ENCODE measurements at places on chromosomes 5 and 9.
A peak's percentile ranks its signal among the peaks of the same experiment; 100 is the strongest.

DNA sequence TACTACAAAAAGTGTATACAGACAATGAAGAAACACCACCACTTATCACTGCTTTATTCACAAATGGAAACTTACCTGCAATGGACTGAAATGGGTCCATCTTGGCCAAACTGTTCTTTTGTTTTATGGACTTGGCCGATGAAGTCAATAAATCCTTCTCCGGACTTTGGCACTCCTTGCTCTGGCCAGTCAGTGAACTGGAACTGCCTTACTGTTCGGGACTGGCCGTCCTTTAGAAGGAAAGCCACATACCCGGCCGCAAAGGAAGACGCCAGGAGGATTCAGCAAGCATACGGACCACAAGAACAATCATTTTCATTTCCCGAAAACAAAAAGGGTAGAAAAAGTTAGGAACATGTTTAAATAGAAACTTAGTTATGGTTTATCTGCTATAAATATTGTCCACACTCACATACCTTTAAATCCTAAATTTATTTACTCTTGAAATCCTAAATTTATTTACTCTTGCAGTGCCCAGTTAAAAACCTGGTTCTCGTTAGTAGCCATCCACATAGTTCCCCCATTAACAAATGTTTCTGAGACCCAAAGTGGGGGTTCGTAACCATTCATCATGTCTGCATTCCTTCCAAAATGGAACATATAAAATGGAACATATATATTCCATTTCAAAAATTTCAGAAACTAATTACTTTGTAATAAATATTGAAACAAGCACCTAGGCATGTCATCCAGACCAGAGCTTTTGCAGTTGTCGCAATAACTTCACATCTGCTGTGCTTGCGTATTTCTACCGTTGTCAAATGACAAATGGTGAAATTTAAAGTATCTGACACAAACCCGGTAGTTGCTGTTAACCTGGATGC lies 532.1 kb upstream of the DMAC1 start:
- DNase-seq: no peak

- DNase-seq: no peak
These were observed 120.9 kb downstream of the CCDC192 start for GRCh38 chr5:127824126-127824525.

- DNase-seq: no peak
These were observed 609.9 kb upstream of the ACO1 start for GRCh38 chr9:31774571-31774970.

- no peak for DNase-seq
These were observed 39.4 kb downstream of the HOMER1 start for GRCh38 chr5:79474367-79475151.

GRCh38 chr5:154514331-154514730 lies 36.3 kb upstream of the HAND1 start:
- DNase-seq: no peak

GRCh38 chr5:118577621-118578020 lies 410.7 kb downstream of the DTWD2 start:
- DNase-seq: no peak

DNA sequence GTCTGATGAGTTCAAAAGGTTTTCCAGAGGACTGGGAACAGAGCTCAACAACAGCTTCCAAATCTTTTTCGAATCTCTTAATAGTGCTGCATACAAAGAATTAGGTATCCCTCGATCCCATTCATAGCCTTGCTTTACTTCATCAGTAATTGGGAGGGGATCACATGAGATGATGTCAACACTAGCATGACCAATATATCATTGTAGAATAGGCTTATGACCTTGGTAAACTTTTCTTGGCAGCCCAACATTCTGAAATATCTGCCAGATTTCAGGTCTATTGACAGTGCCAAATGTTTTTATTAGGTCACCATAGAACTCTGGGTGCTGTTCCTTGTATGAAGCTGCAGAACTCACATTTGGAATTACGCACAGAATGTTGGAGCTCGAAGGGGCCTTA lies 228.9 kb downstream of the FGF10 start:
- no peak for DNase-seq

- no peak for DNase-seq
These were observed 117.5 kb downstream of the SLC1A3 start for GRCh38 chr5:36723912-36724311.

DNA sequence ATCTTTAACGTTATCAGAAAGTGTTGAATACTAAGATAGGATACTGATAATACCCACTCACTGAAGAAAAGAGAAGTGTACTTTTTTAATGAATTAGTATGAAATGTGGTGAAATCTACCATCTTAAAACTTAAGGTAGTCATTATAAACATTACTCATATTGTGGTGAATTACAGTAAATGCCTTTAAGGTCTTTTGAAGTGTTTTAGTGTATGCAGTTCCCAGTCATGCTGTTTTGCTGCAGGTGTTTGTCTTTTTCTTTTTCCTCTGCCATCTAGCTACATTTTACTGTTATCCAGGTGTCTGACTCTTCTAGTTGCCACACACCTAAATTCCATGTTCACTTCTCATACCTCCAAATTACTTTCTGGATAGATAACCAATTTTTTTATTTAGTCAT lies 72.6 kb downstream of the ERMP1 start:
- no peak for DNase-seq

DNA sequence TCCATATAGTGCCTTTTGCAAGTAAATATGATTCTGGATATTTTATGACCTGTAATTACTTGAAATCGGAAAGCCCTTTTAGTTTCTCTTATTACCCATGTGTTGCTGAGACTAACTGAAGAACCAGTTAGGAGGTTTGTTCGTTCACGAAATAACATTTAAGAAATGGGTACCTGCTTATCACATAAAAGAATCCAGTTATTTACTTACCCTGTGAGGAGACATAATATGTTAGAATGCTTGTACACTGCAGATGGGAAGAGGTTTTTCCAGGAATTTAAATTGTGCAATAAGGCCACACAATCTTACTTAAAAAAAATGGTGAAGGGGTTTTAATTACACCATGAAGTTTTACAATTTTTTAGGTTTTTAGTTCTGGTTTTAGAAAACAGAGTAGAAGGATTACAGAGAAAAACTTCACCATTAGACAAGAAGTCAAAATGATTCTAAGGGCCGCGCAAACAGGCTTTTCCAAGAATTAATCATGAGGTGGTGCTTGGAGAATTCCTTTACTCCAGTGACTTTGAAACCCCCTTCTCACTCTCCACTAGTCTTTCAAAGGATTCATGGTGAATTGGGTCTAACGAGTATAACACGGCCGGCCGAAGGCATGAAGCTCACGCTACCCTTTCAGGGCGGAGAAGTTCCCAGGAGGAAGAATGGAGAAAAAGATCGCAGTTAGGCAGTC lies 1.1 kb upstream of the PTGER4 start:
- no peak for DNase-seq

GRCh38 chr5:124537522-124537921 lies 208.9 kb downstream of the ZNF608 start:
- no peak for DNase-seq

DNA sequence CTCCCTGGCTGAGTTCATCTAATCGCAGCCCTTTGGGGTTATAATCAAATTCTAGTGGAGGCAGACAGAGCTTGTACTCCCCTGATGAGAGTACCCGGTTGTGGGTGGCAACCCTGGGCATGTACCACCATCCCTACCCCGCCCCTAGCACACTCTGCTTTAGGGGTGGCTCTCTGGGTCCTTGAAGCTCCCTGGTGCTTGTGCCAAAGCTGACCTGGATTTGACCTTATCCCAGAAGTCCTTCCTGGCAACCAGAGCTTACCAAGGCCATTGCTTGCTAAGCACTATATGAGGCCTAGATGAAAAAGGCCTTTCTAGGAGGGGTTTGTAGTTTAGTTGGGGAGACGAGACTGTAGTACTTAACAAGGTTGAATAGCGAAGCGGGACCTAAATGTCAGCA lies 72.2 kb downstream of the RGS3 start:
- no peak for DNase-seq

DNA sequence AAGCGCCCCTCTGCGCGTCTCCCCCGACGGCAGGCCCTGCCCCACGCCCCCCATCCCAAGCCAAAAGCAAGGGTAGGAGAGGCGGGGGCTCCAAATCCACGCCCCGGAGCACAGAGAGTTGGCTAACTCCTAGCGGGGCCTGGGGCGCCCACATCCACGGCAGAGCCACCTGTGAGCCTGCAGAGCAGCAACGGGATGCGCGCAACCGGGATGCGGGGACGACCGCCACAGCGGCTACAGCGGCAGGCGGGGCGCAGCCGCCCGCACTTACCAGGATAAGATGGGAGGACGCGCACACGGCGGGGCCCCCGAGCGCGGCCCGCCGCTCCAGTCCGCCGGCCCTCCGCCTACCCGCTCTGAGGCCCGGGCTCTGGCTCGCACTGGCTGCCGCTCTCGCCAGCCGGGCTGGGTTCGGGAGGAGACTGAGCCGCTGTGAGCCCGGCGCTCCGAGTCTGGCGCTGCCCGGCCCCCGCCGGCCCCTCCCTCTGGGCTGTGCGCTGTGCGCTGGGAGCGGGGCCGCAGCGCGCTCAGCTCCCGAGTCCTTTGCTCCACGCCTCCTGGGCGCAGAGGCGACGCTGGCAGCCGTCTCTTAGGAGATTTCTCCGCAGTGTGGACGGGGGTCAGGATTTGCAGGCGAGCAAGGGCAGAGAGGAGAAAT lies at the start of gene SLC24A2:
Gene SLC24A2, minus strand, starts transcription at position 424 of the 658 bp plus-strand sequence.
- DNase-seq: no peak

DNA sequence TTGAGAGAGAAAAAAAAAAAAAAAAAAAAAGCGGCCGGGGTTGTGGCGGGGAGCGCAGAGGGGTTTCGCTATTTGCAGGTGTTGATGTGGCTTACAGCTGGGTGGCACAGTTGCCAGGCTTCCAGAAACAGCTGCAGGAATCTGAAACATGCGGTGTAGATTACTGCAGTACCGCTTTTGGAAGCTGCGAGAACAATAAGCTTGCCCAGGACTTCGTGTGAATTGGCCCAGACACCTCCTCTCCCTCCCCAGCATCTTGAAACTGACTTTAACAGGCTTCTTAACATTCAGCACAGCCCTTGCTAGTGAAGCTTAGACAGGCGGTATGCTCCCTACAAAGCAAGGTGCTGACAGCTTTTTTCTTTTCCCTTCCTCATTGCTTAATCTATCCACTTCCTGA lies 104.0 kb downstream of the ATP10B start:
- no peak for DNase-seq

DNA sequence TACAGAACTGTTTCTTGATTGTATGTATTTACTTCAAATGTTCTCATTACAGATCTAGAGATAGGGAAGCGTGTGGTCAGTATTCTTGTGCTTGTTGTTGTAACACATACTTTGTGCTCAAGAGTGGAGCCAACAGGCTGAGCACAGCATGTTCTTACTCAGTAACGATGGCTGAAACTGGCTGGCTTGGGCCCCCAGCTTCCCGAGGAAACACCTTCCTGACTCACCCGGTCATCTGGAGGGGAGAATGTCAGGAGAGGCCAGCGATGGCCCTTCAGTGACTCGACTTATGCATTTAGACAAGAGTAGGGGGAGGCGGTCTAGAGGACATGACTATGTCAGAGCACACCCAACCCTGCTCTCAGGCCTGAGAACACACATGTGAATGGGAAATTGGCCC lies 25.6 kb downstream of the ZNF474 start:
- peak; percentile 31 for DNase-seq

- DNase-seq: no peak
These were observed 89.5 kb upstream of the TTC23L start for GRCh38 chr5:34749431-34749873.

GRCh38 chr5:5042806-5043205 lies 97.3 kb upstream of the ADAMTS16 start:
- no peak for DNase-seq

GRCh38 chr9:2506321-2506720 lies 115.3 kb upstream of the VLDLR start:
- no peak for DNase-seq

DNA sequence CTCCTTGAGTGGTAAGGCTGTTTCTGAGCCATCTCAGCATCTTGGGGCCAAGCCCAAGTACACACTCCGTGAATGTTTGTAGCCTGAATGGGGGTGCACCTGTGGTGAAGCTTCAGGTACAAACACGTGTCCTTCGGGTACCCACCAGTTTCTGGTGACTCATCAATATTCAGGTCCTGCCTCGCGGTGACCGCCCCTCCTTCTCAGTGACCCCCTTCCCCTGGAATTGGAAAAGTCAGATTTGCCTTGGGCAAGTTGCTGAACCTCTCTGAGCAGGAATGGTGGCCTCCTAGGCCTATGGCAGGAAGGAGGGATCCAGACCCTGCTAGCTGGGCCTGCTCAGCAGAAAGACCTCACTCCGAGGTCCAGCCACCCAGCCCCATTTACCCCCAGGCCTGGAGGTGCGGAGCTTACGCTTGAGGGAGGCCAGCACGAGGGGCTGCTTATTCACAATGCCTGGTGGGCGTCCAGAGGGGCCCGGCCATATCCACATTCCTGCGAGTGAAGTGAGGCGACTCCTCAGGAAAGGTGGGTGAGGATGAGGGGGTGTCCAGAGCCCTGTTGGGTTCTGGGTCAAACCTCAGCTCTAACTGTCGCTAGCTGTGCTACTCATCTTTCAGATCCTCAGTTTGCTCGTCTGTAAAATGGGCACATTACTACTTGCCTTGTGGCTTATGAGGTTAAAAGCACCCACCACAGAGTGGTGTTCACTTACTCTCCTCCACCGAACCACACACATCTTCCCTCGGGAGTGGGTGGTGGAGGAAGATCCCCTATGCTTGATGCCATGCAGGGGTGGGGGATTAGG lies 7.0 kb downstream of the ADGRD2 start:
- no peak for DNase-seq

DNA sequence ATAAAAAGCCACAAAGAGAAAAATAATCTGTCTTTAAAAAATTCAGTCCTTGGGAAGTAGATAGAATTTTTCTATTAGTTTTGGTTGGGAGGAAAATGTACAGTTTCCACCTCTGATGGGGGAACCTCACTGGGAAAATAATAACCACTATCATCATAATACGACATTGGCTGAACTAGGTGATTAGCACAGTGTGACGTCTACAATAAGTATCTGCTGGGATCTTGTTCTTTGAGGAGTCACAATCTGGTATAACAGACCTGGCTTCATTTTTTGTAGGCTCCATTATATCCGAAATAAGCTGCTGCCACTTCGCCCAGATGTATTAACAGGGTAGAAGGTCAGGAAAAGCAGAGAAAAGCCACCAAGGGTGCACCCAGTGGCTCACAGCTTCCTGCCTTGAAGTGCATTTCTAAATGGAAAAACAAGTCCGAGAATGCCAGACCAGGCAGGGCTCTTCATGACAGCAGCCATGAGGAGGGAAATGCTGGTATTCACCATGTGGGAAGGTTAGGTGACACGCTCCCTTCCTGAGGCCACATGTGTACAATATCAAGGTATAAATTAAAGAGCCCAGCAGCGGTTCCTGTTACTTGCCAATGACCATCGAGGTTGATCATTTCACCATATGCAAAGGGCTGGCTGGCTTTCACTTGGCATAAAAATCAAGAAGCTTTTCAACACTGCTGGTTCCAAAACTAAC lies 152.8 kb downstream of the PRELID2 start:
- no peak for DNase-seq
